Uterus (tissue), 4 donors: ENCODE measurements at places on chromosomes 5 and 9. TPM values are rescaled to one million over a fixed set of nuclear protein-coding genes. Genes with fewer than 3 reads are reported as not detected.

NR2F1 gene
- total RNA-seq, result 55.0 TPM

JAKMIP2 gene
- 6.1 TPM for total RNA-seq

OBP2B gene
- not detected for total RNA-seq

CCL27 gene
- total RNA-seq, result not detected

SLC45A2 gene
- not detected for total RNA-seq

DNA sequence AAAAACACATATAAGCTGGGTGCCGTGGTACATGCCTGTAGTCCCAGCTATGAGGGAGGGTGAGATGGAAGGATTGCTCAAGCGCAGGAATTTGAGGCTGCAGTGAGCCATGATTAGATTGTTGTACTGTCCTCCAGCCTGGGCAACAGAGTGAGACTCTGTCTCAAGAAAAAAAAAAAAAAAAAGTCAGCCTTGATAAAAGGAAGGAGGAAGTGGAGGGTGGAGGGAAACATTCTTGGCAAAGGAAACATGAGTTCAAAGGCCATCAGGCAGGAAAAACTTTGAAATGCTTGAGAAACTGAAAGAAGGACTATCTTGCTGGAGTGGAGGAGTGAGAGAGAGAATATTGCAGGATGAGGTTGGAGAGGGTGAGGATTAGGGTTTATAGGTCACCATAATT lies 18.3 kb upstream of the ANKHD1 start:
- no peaks in the 10 kb centered on the region for H3K4me1 ChIP-seq
- no peaks in the 10 kb centered on the region for H3K36me3 ChIP-seq
- no peak for DNase-seq
- no peak overlapping the region for H3K27ac ChIP-seq

DNA sequence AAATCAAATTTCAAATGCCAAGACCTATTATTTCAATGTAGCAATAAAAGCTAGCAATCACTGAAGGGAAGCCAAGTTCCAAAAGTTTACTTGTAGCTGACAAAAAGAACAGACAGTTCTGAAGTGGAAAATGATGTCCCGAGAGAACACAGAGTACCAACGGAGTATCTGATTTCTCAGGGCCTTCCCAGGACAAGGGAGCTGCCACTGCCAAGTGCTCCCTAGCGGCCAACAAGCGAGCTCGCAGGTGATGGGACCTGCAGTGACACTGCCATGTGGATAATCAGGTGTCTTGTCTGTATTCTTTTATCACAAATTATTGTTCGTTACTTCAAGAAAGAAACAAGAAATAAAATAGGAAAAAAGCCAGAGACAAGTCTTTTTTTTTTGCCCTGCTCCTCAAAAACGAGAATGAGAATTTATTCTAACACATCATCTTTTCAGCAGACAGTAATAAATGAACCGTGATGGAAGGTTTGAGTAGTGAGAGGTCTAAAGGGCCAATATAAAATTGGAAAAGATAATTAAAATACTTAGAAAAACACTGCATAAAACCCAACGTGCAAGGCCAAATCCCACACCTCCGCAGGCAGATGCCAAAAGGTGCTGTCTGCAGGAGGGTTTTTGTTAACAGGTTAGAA lies 159.4 kb downstream of the MYO10 start:
- H3K27me3 ChIP-seq, result no peaks in the 10 kb centered on the region
- no peak overlapping the region for H3K27ac ChIP-seq
- DNase-seq, result no peak
- H3K36me3 ChIP-seq, result no peaks in the 10 kb centered on the region
- no peaks in the 10 kb centered on the region for H3K4me1 ChIP-seq
- H3K4me3 ChIP-seq, result no peak overlapping the region

DNA sequence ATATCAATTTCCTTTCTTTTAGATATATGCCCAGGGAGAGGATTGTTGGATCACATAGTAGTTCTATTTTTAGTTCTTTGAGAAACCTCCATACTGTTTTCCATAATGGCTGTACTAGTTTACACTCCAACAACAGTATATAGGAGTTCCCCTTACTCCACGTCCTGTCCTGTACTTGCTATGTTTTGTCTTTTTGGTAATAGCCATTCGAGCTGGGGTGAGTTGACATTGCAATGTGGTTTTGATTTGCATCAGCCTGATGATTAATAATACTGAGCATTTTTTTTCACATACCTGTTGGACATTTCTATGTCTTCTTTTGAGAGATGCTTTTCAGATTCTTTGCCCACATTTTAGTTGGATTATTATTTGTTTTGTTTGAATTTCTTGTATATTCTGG lies 445.9 kb downstream of the NTRK2 start:
- no peak for DNase-seq
- no peak overlapping the region for H3K4me3 ChIP-seq
- no peaks in the 10 kb centered on the region for H3K4me1 ChIP-seq
- H3K27me3 ChIP-seq, result no peaks in the 10 kb centered on the region
